ENCODE measurements at places on chromosomes 5 and 9. TPM values are rescaled to one million over a fixed set of nuclear protein-coding genes. Genes with fewer than 3 reads are reported as not detected.

Gene TMEM174
- total RNA-seq: not detected

Gene CLIC3
- 23.6 TPM for total RNA-seq

Gene GABRB2
- under 0.01 TPM for total RNA-seq

Gene LHX2
- total RNA-seq: not detected

Gene IFNA2
- not detected for total RNA-seq

Gene NUP155
- 29.2 TPM for total RNA-seq

Gene PDE4D
- total RNA-seq: 86.9 TPM

Gene MPDZ
- total RNA-seq: 38.8 TPM

Gene PCDHA4
- total RNA-seq: 2.0 TPM

Gene LCN2
- total RNA-seq: 136 TPM

Gene BDP1
- 35.4 TPM for total RNA-seq

Gene PPP1R26
- total RNA-seq: 7.9 TPM

Gene SPATA31D1
- not detected for total RNA-seq

Gene TAF11L10
- not detected for total RNA-seq

Gene PLAC8L1
- not detected for total RNA-seq

Gene RGMB
- total RNA-seq: 39.0 TPM

Gene HACD4
- 3.2 TPM for total RNA-seq
